Thyroid gland (tissue), 4 donors: ENCODE measurements at places on chromosomes 7 and 10. TPM values are rescaled to one million over a fixed set of nuclear protein-coding genes. Genes with fewer than 3 reads are reported as not detected.

UMAD1 gene
- total RNA-seq = 42.9 TPM

SLC13A1 gene
- not detected for total RNA-seq

PNLIPRP3 gene
- total RNA-seq = 0.11 TPM

OR2A1 gene
- total RNA-seq = 0.33 TPM

PDZD7 gene
- total RNA-seq = 1.1 TPM

ZNF117 gene
- total RNA-seq = 14.3 TPM

ABCB4 gene
- total RNA-seq = not detected

MEOX2 gene
- total RNA-seq = 8.0 TPM

GRCh38 chr7:33821970-33822369 lies 83.4 kb upstream of the BMPER start:
- H3K27me3 ChIP-seq = no peaks in the 10 kb centered on the region
- no peak for DNase-seq
- H3K36me3 ChIP-seq = no peaks in the 10 kb centered on the region
- no peaks in the 10 kb centered on the region for H3K4me1 ChIP-seq
- no peak overlapping the region for H3K27ac ChIP-seq

- H3K4me1 ChIP-seq = no peaks in the 10 kb centered on the region
- no peaks in the 10 kb centered on the region for H3K36me3 ChIP-seq
- no peaks in the 10 kb centered on the region for H3K27me3 ChIP-seq
- DNase-seq = no peak
- no peak overlapping the region for H3K27ac ChIP-seq
- H3K4me3 ChIP-seq = no peak overlapping the region
Measured at GRCh38 chr10:110446954-110447608, 50.6 kb upstream of the DUSP5 start.

- H3K4me1 ChIP-seq = no peaks in the 10 kb centered on the region
- H3K4me3 ChIP-seq = no peak overlapping the region
- no peaks in the 10 kb centered on the region for H3K36me3 ChIP-seq
- H3K27me3 ChIP-seq = no peaks in the 10 kb centered on the region
Measured at GRCh38 chr7:45123913-45124710, 12.6 kb upstream of the TBRG4 start.

DNA sequence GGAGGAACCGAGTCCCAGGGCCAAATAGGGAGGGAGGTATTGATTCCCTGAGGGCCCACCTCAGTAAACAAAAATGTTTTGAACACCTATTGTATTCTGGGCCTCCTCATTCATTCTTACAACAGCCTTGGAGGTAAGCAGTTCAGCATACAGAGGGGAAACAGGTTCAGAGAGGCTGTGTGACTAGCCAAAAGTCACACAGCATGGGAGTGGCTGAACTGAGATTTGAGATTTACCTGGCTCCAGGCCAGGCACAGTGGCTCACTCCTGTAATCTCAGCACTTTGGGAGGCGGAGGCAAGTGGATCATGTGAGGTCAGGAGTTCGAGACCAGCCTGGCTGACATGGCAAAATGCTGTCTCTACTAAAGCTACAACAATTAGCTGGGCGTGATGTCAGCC lies 107.2 kb downstream of the TMEM130 start:
- no peak for DNase-seq
- no peaks in the 10 kb centered on the region for H3K36me3 ChIP-seq
- H3K4me3 ChIP-seq = no peak overlapping the region
- H3K4me1 ChIP-seq = no peaks in the 10 kb centered on the region
- H3K27me3 ChIP-seq = no peaks in the 10 kb centered on the region

DNA sequence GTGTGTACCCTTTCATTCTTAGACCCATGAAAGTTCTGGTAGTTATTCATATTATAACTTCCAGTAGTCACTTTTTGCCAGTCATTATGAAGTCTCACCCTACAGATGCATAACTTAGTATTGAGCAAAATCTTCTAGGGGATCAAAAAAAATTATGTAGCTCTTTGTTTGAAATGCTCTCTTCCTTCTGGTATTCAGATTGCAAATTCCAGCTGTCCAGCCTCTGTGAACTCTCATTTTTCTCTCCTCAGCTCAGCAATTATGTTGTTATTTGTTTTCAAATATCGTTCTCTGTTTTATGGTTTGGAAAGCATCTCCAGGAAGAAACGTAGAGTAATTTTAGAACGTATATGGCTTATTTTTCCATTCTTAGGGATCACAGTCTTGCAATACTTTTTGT lies 442.5 kb downstream of the SEMA3D start:
- H3K36me3 ChIP-seq = no peaks in the 10 kb centered on the region
- no peak for DNase-seq
- no peak overlapping the region for H3K4me3 ChIP-seq
- H3K4me1 ChIP-seq = no peaks in the 10 kb centered on the region

GRCh38 chr10:88592906-88593305 lies 6.3 kb downstream of the LIPJ start:
- no peaks in the 10 kb centered on the region for H3K27me3 ChIP-seq
- H3K27ac ChIP-seq = no peak overlapping the region
- no peak overlapping the region for H3K4me3 ChIP-seq
- H3K4me1 ChIP-seq = no peaks in the 10 kb centered on the region

- H3K4me3 ChIP-seq = no peak overlapping the region
- H3K36me3 ChIP-seq = no peaks in the 10 kb centered on the region
- H3K4me1 ChIP-seq = no peaks in the 10 kb centered on the region
- no peak for DNase-seq
Measured at GRCh38 chr10:90193240-90193985, 492.0 kb downstream of the KIF20B start.

DNA sequence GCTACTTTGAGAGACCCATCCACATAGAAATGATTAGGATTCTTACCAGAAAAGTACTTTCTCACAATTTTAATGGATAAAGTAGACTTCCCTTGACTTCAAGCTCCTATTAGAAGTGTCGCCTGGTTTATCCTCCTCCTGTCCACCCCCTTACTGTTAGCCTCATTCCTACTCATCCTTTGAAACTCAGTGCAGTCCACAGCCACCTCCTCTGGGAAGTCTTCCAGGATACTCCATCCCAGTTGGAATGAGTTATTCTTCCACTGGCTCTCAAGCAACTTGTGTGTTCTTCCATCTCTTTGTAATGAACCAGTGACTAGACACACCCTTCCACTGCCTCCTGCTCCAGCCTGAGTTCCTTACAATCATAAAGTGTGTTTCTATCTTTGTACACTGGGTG lies 25.1 kb upstream of the CDK1 start:
- H3K4me3 ChIP-seq = no peak overlapping the region
- no peak for DNase-seq
- H3K4me1 ChIP-seq = no peaks in the 10 kb centered on the region
- no peaks in the 10 kb centered on the region for H3K27me3 ChIP-seq
- H3K36me3 ChIP-seq = no peaks in the 10 kb centered on the region

DNA sequence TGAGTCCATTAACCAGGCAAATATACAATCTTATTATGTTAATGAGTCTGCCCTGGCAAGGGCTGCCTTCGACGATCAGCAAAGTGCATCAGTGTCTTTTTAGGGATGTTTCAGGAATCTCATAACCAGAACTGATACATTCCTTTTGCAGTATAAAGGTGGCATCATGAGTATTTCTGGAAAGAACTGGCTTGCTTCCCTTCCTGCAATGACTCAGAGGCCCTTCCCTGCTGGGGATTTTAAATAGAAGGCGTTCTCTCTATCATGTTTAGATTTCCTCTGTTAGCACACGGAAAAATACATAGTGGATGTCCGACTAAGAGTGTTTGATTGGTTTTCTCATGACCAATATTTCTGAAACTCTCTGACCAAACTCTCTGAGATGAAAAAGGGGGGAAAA lies 1.8 kb downstream of the NPS start:
- no peaks in the 10 kb centered on the region for H3K36me3 ChIP-seq
- H3K27ac ChIP-seq = no peak overlapping the region
- H3K27me3 ChIP-seq = no peaks in the 10 kb centered on the region
- no peak for DNase-seq
- no peaks in the 10 kb centered on the region for H3K4me1 ChIP-seq
- H3K4me3 ChIP-seq = no peak overlapping the region

GRCh38 chr10:112045938-112046337 lies 137.6 kb downstream of the GPAM start:
- H3K4me1 ChIP-seq = no peaks in the 10 kb centered on the region
- no peaks in the 10 kb centered on the region for H3K36me3 ChIP-seq
- H3K27me3 ChIP-seq = no peaks in the 10 kb centered on the region

DNA sequence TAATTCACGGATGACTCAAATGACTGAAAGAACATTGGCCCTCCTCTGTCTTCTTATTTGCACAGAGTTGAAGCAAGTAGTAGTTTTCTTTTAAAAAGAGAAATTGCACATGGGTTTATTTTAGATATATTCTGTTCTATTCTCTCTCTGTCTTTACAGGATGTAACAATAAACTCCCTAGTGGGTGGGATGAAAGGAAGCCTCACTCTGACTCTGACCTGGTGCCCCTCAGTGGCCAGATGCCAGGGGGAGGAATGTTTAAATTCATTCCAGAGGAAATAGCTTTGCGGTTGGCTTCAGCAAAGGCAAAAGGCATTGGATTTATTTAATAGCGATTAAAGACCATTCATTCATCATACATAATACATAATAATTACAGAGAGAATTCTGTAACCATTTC lies 156.4 kb upstream of the MTPN start:
- no peaks in the 10 kb centered on the region for H3K36me3 ChIP-seq
- no peaks in the 10 kb centered on the region for H3K4me1 ChIP-seq
- no peak overlapping the region for H3K27ac ChIP-seq
- no peak overlapping the region for H3K4me3 ChIP-seq
- no peak for DNase-seq

GRCh38 chr7:152583006-152583405 lies 92.9 kb downstream of the XRCC2 start:
- no peak overlapping the region for H3K27ac ChIP-seq
- H3K4me3 ChIP-seq = no peak overlapping the region

DNA sequence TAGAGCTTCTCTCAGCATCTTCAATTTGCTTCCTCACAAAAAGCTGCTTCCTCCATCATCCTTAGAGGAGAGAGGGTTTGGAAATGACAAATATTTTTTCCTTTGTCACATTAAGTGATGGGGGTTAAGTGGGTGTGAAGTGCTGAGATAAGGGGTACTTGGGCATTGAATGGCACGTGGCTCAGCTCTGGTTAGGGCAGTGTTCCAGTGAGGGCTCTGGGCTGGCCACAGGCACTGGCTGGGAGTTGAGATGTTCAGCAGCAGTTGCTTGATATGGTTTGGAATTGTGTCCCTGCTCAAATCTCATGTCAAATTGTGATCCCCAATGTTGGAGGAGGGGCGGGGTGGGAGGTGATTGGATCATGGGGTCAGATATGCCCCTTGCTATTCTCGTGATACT lies 33.7 kb upstream of the CHCHD3 start:
- H3K27ac ChIP-seq = no peak overlapping the region
- H3K27me3 ChIP-seq = no peaks in the 10 kb centered on the region
- DNase-seq = no peak
- no peak overlapping the region for H3K4me3 ChIP-seq
- no peaks in the 10 kb centered on the region for H3K4me1 ChIP-seq

- DNase-seq = peak; percentile 53
- no peaks in the 10 kb centered on the region for H3K36me3 ChIP-seq
Measured at GRCh38 chr7:128352153-128352537, 8.4 kb upstream of the RBM28 start.

- H3K27ac ChIP-seq = peak overlapping the region; percentile 74
- no peak overlapping the region for H3K4me3 ChIP-seq
- DNase-seq = peak; percentile 55
- peaks cover 10% of the 10 kb centered on the region for H3K4me1 ChIP-seq
- H3K27me3 ChIP-seq = no peaks in the 10 kb centered on the region
Measured at GRCh38 chr10:132836832-132837540, 51.0 kb upstream of the NKX6-2 start.

DNA sequence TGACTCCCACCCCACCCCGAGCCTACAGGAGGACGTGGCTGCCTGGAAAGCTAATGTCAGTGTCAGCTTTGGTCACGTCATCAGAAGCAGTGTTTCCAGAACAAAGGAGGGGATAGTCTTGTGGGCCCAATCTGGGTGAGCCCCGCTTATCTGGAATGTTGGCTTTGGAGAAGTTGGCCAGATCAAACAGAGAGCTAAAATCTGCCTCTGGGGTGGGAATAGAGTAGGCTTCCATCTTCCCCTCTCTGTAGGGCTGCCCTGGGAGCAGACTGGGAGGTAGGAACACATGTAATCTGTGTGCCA lies 32.5 kb downstream of the SRRM3 start:
- no peaks in the 10 kb centered on the region for H3K4me1 ChIP-seq
- H3K36me3 ChIP-seq = no peaks in the 10 kb centered on the region

DNA sequence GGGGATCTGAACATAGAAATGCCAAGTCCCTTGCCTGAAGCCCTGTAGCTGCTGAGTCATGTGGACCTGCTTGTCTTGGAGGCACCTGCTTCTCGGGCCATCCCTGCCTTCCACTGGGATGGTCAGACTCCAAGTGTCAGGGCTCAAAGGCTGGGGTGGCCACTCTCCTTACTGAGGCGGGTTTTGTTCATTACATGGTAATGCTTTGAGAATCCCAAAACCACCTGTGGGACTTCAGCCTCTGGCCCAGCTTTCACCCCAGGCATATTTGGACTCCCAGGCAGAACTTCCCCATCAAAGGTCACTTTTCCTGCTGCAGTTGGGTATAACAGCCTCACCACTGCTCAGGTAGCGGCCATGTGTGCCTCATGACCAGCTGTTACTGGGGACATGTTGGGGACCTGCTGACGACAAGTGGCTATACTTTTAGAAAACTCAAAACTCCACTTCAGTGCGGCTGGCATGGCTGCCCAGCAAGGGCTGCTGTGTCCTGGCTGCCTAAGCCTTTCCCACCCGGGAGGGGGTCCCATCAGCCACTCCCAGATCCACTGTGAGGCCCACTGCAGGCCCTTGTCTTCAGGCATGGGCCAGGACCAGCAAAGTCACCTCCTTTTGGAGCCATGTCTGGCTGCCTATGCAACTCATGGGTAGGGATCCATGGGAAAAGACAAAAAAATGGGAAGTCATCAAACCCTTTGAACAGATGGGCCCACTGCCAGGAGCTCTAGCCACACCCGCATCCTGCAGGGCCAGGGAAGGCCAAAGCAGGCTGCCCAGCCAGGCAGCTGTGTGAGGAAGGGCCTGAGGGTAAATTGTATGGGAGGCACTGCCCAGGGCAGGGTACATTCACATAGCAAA lies 96.7 kb downstream of the ARHGAP22 start:
- no peaks in the 10 kb centered on the region for H3K27me3 ChIP-seq
- DNase-seq = peak; percentile 48
- peaks cover 25% of the 10 kb centered on the region for H3K4me1 ChIP-seq
- no peak overlapping the region for H3K27ac ChIP-seq
- H3K36me3 ChIP-seq = no peaks in the 10 kb centered on the region

- H3K36me3 ChIP-seq = peaks cover 2% of the 10 kb centered on the region
- H3K27me3 ChIP-seq = no peaks in the 10 kb centered on the region
- no peak for DNase-seq
- no peak overlapping the region for H3K27ac ChIP-seq
Measured at GRCh38 chr10:112535531-112535951, 88.5 kb downstream of the VTI1A start.

DNA sequence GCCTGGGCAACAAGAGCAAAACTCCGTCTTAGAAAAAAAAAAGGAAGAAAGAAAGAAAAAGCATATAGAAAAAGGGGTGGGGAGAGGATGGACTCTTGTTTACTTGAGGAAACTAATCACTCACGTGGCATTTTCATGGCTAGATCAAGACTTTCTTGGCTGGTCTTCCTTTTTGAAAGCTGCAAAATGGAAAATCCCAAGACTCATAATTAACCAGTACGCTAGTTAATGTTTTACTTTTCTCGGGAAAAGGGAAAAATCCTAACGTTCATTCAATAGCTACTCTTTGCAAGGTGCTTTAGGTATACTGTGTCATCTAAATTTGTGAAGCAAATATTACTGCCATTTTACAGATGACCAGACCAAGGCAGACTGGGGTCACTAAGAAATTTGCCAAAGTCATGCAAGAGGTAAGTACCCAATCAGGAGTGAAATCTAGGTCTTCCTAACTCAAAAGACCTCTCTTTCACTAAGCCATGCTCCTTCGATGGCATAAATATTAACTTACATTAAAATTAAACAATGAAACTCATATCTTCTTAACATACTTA lies 24.4 kb downstream of the NAPEPLD start:
- DNase-seq = no peak
- H3K36me3 ChIP-seq = peaks cover 12% of the 10 kb centered on the region
- H3K4me3 ChIP-seq = no peak overlapping the region
- no peak overlapping the region for H3K27ac ChIP-seq
- H3K27me3 ChIP-seq = no peaks in the 10 kb centered on the region
